ENCODE measurements at places on chromosomes 5 and 9. TPM values are rescaled to one million over a fixed set of nuclear protein-coding genes. Genes with fewer than 3 reads are reported as not detected.

DNA sequence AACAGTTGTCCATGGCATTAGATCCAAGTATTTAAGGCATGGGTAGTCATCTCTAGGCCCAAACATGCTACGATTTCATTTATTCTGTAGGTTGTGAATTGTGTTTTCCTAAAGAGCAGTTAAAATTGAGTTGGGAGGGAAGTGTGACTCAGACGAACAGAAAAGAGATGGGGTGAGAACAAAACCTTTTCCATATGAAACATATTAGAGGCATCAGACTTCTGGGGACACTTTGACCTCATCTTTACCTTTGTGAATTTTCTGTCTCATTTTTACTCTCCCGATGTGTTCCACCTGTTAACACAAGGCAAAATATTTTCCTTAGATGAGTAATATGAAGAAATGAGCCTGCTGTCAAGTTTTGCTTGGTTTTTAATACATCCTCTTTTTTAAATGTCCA, 181.3 kb downstream of the ESM1 start:
- H3K27me3 ChIP-seq = no peaks in the 10 kb centered on the region
- no peaks in the 10 kb centered on the region for H3K36me3 ChIP-seq
- peaks cover 11% of the 10 kb centered on the region for H3K4me1 ChIP-seq
- H3K27ac ChIP-seq = no peak overlapping the region
- DNase-seq = no peak

- H3K27ac ChIP-seq = no peak overlapping the region
- no peaks in the 10 kb centered on the region for H3K4me1 ChIP-seq
- peaks cover 18% of the 10 kb centered on the region for H3K27me3 ChIP-seq
- no peak overlapping the region for H3K4me3 ChIP-seq
- H3K36me3 ChIP-seq = no peaks in the 10 kb centered on the region
- DNase-seq = no peak
Observed at GRCh38 chr9:76333964-76334363, 60.3 kb downstream of the RFK start.

- no peaks in the 10 kb centered on the region for H3K4me1 ChIP-seq
- H3K36me3 ChIP-seq = peaks cover 4% of the 10 kb centered on the region
- no peaks in the 10 kb centered on the region for H3K27me3 ChIP-seq
Observed at GRCh38 chr9:37209431-37210386, 89.3 kb downstream of the ZCCHC7 start.

Gene TRIM36
- 0.18 TPM for total RNA-seq

- no peaks in the 10 kb centered on the region for H3K27me3 ChIP-seq
- H3K4me1 ChIP-seq = no peaks in the 10 kb centered on the region
- no peaks in the 10 kb centered on the region for H3K36me3 ChIP-seq
- no peak overlapping the region for H3K27ac ChIP-seq
- no peak overlapping the region for H3K4me3 ChIP-seq
Observed at GRCh38 chr9:1745980-1746379, 269.2 kb upstream of the SMARCA2 start.

DNA sequence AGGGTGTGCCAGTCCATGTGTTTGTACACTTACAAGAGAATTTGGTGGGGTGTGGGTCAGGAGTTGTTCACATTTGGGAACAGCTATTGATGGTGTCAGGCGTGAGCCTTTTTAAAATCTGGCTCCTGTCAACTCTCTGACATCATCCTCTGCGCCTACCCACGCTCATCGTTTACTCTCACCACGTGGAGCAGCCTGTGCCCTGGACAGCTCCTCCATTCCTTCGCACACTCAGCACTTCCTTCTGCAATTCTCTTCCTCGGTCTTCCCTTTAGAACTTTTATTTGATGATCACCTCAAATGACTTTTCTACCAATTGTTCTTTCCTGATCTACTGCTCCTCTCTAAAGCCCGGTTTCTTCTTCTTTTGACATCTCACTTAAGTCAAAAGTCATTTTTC, 42.1 kb upstream of the GNAQ start:
- H3K36me3 ChIP-seq = no peaks in the 10 kb centered on the region
- H3K4me1 ChIP-seq = no peaks in the 10 kb centered on the region
- no peak overlapping the region for H3K27ac ChIP-seq
- no peak for DNase-seq

GRCh38 chr5:134136221-134136631, 21.7 kb downstream of the TCF7 start:
- no peaks in the 10 kb centered on the region for H3K27me3 ChIP-seq
- H3K27ac ChIP-seq = no peak overlapping the region
- peaks cover 47% of the 10 kb centered on the region for H3K36me3 ChIP-seq
- DNase-seq = no peak
- H3K4me1 ChIP-seq = peaks cover 13% of the 10 kb centered on the region

Data from IMR-90 (cell line).